Left lung (tissue), 14 donors: ENCODE measurements at places on chromosomes 13 and 19. TPM values are rescaled to one million over a fixed set of nuclear protein-coding genes. Genes with fewer than 3 reads are reported as not detected.

DNA sequence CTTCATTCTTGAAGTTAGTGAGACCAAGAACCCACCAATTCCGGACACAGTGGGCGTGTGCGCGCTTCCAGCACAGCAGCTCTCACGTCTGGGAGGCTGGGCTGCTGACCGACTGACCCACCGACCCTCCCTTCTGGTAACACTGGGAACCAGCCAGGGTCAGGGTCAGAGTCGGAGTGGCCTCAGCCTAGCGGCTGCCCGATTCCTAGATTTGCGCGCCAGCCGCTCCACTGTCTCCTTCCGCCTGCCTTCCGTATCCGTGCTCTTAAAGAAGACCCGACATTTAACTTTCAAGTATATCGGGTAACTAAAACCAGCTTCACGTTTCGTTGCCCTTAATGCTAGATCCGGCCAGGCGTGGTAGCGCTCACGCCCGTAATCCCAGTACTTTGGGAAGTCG is 41.1 kb downstream of the SERP2 start:
- no peaks in the 10 kb centered on the region for H3K4me1 ChIP-seq
- H3K36me3 ChIP-seq: no peaks in the 10 kb centered on the region
- H3K4me3 ChIP-seq: no peak overlapping the region
- H3K27ac ChIP-seq: no peak overlapping the region

DNA sequence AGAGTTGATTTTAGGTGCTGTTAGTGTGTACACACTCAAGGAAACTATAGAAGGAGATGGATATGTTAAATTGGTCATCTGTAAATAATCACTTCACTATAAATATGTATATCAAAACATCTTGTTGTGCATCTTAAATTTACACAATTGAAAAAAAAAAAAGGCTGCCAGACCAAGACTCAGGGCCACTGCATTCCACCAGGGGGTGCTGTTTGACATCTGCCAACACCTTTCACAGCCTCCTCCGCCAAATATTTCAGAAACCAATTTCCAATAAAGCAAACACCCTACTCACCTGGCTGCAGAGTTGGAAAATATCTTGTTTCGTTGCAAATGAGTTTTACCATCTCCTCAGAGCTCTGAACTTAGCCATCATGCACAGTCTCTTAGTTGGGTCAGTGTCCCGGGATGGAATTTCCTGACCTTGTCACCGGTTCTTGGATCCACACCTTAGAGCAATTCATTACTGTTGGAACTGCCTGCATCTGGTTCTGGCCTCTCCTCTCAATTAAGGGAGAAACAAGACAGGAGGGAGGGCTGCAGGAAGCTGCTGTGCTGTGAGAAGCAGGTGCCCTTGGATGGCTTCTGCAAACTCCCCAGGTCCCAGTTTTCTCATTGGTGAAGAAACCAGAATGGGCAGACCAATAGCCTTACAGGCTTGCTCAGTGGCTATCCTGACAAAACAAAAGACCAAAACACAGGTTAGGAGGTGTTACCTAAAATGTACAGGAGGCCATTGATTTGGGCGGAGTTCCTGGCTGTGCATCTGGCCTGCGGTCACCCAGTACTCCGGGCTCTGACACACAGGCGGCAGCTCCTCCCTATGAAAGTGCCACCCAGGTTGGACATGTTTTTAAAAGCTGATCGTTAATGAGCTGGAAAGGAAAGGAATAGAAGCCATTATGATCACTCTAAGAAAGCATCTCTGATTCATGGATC is 746.6 kb downstream of the UQCRFS1 start:
- H3K36me3 ChIP-seq: no peaks in the 10 kb centered on the region
- no peaks in the 10 kb centered on the region for H3K27me3 ChIP-seq
- DNase-seq: peak; percentile 37
- H3K27ac ChIP-seq: no peak overlapping the region

DNA sequence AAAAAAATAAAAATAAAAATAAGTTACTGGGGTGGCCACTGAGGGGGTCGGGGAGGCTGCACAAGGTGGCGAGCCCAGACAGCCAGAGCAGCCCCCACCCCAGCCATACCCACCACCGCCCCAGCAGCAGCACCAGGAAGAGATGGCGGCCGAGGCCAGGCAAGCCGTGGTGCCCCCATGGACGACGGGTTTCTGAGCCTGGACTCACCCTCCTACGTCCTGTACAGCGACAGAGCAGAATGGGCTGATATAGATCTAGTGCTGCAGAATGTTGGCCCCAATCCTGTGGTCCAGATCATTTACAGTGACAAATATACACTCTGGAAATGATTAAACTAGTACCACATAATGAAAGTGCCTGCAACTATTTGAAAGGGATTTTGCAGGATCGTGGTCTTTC is 71.6 kb upstream of the ZDHHC20 start:
- no peak for DNase-seq
- H3K27ac ChIP-seq: no peak overlapping the region
- no peaks in the 10 kb centered on the region for H3K27me3 ChIP-seq
- no peaks in the 10 kb centered on the region for H3K36me3 ChIP-seq
- no peak overlapping the region for H3K4me3 ChIP-seq
- no peaks in the 10 kb centered on the region for H3K4me1 ChIP-seq

- no peak for DNase-seq
- H3K4me3 ChIP-seq: no peak overlapping the region
- peaks cover 13% of the 10 kb centered on the region for H3K4me1 ChIP-seq
- H3K27ac ChIP-seq: no peak overlapping the region
- H3K36me3 ChIP-seq: no peaks in the 10 kb centered on the region
- H3K27me3 ChIP-seq: no peaks in the 10 kb centered on the region
These were observed 26.0 kb upstream of the GARRE1 start for GRCh38 chr19:34228347-34228746.

GRCh38 chr13:70415136-70415535 is 306.9 kb upstream of the KLHL1 start:
- no peaks in the 10 kb centered on the region for H3K36me3 ChIP-seq
- no peak for DNase-seq
- H3K4me3 ChIP-seq: no peak overlapping the region
- no peaks in the 10 kb centered on the region for H3K27me3 ChIP-seq

DNA sequence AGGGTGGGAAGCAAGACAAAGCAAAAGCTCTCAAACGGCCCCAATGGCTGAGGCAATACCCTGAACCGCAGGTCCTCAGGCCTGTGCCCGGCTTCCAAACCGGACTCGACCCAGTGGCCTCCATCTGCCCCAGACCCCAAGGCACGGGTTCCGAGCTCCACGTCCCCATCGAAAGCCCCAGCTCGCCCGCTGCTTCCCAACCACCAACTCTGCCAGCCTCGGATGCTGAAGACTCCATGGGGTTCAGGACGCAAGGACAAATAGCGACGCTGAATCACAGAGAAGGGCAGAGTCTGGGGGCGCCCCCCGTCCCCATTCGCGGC is 559 bp downstream of the POLR2E start:
- peaks cover 42% of the 10 kb centered on the region for H3K36me3 ChIP-seq
- DNase-seq: no peak

DNA sequence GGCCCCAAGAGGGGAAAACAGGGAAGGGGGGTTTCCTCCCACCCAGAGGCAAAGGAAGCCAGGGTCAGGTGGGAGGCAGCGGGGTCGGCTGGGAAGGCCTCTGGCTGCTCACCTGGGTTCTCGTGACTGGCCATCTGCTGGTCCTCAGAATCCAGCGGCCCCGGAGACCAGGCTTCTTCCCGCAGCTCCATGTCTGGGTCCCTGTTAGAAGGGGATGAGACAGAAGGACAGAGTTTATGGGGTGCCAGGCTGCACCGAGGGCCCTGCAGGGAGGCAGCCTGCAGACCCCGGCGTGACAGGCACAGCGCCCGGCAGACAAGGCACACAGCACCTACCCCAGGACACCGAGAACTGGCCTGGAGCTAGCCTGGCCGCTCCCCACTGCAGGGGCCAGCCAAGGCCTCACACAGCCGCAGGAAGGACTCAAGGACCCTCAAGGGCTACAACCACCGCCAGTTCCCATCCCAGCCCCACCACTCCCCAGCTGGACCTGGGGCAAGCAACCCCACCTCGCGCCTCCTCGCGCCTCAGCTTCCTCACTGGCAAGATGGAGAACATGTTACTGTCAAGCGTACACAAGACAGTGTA is 18.0 kb downstream of the ZNF787 start:
- no peaks in the 10 kb centered on the region for H3K27me3 ChIP-seq
- H3K36me3 ChIP-seq: no peaks in the 10 kb centered on the region
- H3K4me1 ChIP-seq: peaks cover 6% of the 10 kb centered on the region
- no peak for DNase-seq

DNA sequence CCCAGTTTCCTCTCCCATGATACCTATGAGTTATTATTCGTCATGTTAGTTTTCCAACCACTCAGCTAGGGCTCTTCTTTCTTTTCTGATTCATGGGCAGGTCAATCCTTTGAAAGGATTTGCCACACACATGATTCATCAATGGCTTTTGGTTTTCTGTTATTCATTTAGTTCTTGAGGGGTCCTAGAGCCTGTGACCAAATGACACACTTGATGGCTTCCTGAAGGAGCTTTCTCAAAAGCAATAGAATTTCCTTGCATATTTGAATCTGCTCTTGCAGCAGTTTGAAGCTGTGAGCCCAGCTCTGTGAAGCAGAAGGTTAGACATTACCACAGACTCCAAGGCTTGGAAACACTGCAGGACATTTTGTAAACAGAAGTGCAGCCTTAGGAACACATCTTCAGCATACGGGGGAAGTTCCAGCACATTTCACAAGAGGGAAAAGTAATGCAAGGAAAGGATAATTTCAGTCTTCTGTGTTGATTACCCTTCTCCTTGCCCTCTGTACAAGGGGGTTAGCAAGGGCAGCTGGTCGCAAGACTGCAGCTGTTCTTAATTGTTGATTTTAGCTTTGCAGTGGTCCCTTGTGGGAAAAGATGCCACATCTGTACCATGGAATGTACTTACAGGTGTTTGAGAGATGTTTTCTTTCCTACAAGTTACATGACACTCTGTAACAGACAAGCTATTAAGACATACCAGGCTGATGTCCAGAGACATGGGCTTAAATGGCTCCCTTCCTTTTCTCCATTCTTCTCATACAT is 338.6 kb downstream of the KCNRG start:
- H3K36me3 ChIP-seq: no peaks in the 10 kb centered on the region
- H3K4me3 ChIP-seq: no peak overlapping the region
- no peak for DNase-seq
- no peak overlapping the region for H3K27ac ChIP-seq

The ERICH6B gene
- total RNA-seq: not detected

The TUBA3C gene
- total RNA-seq: not detected

The GJB2 gene
- total RNA-seq: 4.3 TPM

The CEACAM4 gene
- 13.7 TPM for total RNA-seq
